NCI-H1694 treated with DMSO at 0.1 percent for 48 hours (cell line): ENCODE measurements at places on chromosomes 2 and 18.

- no peak for DNase-seq
Observed at GRCh38 chr2:220811115-220811514, 761.0 kb downstream of the EPHA4 start.

DNA sequence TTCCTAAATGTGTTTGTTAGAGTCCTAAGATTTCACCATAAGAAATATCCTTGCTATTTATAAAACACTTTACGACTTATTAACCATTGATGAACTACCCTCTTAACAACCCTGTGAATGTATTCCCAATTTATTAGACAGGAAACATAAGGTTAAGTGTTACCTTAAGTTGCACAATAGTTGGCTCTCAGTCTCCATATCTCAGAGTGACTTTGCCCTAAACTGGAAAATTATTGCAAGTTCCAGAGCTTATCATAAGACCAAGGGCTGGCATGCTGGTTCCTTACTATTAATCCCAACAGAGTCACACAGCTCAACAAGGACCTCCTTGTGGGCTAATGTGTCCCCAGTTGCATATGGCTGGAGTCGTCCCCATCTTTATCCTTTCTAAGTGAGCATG is 165.8 kb downstream of the INSIG2 start:
- DNase-seq, result no peak

GRCh38 chr2:147165697-147166382 is 679.0 kb upstream of the ACVR2A start:
- DNase-seq, result no peak

GRCh38 chr18:63445037-63445436 is 22.8 kb upstream of the VPS4B start:
- DNase-seq, result no peak

DNA sequence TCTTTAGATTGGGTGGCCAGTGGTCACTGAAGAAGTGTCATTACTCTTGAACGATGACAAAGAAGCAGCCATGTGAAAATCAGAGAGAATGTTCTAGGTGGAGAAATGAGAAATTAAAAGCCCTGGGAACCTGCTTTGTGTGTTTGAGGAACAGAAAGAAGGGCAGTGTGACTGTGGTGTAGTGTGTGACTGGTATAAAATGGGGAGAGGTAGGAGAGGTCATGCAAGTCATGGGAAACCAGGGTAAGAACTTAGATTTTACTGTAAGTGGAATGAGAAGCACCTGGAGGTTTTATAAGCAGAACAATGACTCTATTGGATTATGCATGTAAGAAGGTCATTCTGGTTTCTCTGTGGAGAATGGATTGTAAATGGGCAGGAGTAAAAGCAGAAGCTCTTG is 12.2 kb downstream of the ICOS start:
- DNase-seq, result no peak

- no peak for DNase-seq
Observed at GRCh38 chr2:98569197-98569793, 39.0 kb downstream of the COA5 start.

- DNase-seq, result no peak
Observed at GRCh38 chr2:138752197-138752956, 27.8 kb downstream of the NXPH2 start.

DNA sequence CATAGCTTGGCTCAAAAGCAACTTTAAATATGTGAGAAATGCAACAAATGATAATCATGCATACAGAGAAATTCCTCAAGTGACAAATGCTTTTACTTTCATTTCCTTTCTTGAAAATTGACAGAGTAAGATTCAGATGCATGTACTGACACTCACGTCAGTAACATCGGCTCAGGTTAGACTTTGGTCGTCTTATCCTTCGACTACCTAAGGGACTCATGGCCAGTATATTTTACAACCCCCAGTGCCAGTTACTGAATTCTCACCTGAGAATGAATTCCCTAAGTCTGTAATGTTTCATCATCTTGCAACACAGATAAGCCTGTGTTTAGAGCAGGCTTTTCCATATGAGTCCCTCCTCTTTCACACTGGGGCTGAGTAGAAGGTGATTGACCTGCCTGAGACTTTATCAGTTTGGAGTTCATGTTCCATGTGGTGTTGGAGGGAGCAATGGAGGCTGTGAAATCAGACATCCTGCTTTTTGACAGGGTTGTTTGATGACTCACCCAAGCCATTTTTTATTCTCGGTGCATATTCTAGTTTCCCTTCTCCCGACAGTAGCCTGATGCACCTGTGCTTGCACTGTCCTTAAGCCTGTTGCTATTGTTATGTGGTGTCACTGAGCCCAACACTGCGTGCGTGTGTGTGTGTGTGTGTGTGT is 30.5 kb upstream of the ATP8B1 start:
- no peak for DNase-seq

GRCh38 chr2:231800493-231801091 is 14.3 kb downstream of the COPS7B start:
- peak; percentile 32 for DNase-seq

DNA sequence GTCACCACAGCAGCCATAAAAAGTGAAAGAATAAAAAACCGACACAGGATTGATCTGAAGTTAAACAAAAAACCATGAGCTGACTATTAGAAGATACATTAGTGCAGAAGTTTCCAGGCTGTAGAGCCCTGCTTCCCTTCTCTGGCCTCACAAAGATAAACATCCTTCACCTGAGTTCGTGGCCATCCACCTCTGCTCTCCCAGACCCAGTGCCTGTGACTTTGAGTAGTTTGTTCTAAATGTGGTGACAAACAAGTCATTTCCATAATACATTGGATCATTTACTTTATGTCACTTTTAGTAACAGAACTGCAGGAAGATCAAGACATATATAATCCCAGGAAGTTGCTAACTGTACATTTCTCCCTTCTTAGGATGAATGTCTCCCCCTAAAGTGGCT is 241.9 kb upstream of the MAP2 start:
- no peak for DNase-seq

DNA sequence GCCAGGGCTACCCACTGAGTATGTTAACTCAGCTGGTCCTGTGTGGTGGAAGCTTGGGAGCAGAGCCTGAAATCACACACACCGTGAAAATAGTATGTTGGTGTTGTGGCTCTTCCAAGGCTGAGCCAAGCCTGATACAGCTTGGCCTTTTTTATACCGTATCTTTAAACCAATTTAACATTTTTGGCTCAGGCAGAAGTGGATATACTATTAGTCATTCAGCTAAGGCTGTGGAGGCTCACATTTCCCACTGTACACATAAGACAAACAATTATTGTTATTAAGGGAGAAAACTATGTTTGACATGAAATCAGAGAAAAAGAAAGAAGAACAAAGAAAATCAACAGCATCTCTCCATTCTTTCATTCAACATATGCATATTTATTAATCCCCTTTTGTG is 159.0 kb downstream of the BCL11A start:
- no peak for DNase-seq

DNA sequence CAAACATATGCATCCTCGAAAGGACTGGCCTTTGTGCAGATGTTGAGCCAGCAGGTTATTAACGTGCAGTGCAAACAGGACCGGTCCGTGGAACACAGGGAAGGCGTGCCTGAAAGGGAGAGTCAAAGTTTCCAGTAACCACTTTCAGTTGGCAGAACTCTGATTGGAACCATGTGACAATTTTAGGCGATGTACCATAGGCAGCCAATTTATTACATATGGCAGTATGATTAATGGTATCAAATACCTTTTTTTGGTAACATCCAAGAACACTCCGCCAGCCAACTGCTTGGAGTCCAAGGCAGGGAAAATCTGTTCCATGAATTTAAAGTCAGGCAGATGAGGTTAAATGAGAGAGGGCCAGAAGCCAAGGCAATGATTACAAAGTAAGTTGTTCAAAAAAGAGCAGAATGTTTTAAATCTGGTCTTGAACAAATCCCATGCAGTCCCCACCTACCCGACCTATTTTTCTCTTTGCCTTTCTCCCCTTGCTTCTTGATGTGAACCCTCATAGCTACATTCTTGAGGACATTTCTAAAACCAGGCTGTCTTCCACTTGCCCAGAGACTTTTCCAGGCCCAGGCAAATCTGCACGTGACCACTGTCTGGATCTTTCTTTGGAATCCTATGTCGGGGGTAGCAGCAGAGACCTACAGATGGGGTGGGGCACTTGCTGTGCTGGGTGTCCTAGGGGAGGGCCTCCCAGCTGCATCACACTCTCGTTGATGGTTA is 351.7 kb downstream of the HRH4 start:
- DNase-seq, result no peak

DNA sequence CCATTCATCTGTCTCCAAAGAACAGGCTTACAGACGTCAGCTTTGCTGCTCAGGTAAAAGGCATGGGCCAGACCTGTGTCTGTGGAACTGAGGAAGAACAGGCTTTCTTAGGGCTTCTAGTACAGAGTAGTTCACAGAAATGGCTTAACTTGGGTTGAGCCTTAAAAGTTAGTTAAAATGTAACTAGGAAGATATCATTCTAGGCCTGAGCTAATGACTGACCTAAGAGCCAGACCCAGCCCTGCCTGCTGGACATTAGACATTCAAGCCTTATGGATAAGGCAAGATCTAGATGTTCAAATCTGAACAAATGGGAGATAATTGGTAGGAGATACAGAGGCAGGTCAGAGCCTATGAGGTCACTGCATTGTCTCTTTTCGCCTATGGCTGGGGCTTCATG is 73.9 kb upstream of the SLC14A2 start:
- no peak for DNase-seq

- DNase-seq, result no peak
Observed at GRCh38 chr2:41061356-41061755, 609.5 kb upstream of the SLC8A1 start.

DNA sequence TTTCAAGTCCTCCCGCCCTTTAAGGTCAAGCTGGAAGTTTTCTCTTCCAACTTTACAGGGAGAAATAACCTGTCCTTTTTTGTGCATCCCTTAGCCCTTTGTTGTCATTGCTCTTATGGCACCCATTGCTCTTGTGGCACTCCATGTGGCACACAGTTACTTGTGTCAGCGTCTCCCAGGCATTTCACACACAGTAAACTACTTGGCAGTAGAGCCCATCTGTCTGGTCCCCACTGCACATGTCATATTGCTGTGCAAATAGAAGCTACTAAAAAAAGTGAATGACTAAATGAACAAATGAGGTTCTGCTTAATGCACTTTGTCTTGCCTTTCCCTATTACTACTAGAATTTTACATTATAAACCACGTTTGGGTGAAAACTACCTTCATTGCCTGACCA is 149.3 kb downstream of the EML6 start:
- peak; percentile 94 for DNase-seq

- no peak for DNase-seq
Observed at GRCh38 chr2:85088921-85089320, 44.3 kb upstream of the TCF7L1 start.

DNA sequence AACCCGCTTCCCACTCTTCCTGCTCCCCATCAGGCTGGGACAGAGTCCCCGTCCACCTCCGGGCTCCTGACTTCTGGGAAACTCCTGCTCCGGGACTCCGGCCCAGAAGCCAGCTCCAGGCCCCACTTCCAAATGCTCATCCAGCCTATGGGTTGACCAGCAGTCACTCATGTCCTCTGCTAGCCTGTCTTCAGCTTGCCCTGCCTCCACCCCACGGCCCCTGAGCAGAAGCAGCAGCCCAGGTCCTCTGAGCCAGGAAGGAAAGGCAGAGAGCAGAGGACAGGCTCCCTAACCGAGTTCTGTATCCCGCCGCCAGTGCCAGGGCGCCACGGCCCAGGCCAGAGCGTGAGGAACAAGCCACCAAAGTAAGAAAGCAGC is 86.4 kb upstream of the ID2 start:
- DNase-seq, result no peak

DNA sequence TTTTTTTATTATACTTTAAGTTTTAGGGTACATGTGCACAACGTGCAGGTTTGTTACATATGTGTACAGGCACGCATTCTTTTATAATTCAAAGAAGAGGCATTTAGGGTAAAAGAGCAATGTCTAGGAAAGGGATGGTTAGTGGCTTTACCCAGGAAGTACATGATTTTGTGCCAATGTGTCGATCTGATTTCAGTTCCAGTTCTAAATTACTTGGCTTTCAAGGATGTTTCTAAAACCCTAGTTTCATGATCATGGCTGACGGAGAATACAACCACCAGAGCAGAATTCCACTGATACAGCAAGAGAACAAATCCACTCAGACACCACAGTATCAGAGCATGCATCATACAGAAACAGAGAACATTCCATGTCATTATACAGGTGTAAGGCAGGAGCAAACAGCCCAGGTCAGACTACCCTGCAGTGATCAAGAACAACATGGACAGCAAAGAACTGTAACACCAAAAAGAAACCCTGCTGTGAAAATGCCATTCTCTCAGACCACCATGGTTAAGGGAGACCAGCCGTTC is 116.7 kb upstream of the STK17B start:
- no peak for DNase-seq

GRCh38 chr2:174400853-174401252 is 5.3 kb downstream of the SCRN3 start:
- no peak for DNase-seq

DNA sequence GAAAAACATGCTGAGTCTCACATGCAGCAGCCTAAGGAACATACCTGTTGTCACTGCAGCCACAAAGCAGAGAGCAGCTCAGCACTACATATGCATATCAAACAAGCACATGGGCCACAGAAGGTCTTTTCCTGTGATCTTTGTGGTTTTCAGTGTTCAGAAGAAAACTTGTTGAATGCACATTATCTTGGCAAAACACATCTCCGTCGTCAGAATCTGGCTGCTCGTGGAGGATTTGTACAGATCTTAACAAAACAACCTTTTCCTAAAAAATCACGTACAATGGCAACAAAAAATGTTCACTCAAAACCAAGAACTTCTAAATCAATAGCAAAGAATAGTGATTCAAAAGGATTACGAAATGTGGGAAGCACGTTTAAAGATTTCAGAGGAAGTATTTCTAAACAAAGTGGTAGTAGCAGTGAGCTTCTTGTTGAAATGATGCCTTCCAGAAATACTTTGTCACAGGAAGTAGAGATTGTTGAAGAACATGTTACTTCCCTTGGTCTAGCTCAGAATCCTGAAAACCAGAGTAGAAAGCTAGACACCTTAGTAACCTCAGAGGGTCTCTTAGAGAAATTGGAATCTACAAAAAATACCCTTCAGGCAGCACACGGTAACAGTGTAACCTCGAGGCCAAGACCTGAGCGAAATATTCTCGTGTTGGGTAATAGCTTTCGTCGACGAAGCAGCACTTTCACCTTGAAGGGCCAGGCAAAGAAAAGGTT is 34.1 kb downstream of the ZNF407 start:
- DNase-seq, result no peak

- DNase-seq, result no peak
Observed at GRCh38 chr18:45828917-45829811, 3.7 kb downstream of the SIGLEC15 start.

- DNase-seq, result no peak
Observed at GRCh38 chr2:79292239-79292957, 132.8 kb upstream of the REG3A start.

DNA sequence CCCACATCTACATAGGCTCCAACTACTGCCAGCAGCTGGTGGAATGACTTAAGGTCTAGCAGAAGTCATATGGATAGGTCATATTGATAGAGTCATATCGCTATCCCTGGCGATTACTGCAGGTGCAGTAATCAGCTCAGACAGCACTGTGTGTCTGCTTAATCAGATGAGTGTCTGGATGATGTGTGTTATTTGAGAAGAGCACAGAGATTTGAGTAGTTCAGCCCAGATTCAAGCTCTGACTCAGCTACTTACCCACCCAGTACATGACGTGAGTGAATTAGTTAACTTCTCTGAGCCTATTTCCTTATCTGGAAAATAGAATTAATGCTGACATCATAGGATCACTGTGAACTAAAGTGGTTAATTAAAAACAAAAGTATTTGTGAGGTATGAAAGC is 78.9 kb downstream of the EHD3 start:
- DNase-seq, result no peak
